Dorsolateral prefrontal cortex (tissue), 122 donors: ENCODE measurements at places on chromosomes 2 and 18.

GRCh38 chr2:223225266-223225665 is 173.3 kb downstream of the KCNE4 start:
- no peak for DNase-seq

DNA sequence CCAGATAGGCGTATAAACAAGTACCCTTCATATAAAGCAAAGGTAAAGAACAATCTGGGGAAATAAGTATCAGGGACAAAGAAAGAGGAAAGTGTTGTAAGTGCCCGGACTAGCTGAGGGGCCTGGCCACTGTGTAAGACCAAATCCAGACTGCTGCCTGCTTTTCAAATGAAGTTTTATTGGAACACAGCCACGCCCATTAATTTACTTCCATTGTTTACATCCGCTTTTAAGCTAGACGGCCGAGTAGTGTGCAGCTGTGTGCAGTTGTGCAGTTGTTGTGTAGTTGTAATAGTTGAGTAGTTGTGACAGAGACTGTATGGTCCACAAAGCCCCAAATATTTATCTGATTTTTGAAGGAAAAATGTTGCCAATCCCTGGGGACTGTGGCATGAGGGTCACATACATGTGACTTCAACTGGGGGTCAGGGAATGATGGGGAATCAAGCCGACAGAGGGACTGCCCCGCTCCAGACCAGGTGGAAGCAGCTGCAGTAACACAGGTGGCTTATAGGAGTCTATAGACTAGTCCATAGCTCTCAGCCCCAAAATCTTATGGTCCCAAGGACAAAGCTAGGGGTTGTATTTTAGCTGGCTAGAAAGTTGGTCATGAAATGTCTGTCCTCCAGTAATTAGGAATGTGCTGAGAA is 30.0 kb downstream of the FHL2 start:
- DNase-seq: no peak

GRCh38 chr2:202054679-202055078 is 18.4 kb upstream of the KIAA2012 start:
- no peak for DNase-seq

DNA sequence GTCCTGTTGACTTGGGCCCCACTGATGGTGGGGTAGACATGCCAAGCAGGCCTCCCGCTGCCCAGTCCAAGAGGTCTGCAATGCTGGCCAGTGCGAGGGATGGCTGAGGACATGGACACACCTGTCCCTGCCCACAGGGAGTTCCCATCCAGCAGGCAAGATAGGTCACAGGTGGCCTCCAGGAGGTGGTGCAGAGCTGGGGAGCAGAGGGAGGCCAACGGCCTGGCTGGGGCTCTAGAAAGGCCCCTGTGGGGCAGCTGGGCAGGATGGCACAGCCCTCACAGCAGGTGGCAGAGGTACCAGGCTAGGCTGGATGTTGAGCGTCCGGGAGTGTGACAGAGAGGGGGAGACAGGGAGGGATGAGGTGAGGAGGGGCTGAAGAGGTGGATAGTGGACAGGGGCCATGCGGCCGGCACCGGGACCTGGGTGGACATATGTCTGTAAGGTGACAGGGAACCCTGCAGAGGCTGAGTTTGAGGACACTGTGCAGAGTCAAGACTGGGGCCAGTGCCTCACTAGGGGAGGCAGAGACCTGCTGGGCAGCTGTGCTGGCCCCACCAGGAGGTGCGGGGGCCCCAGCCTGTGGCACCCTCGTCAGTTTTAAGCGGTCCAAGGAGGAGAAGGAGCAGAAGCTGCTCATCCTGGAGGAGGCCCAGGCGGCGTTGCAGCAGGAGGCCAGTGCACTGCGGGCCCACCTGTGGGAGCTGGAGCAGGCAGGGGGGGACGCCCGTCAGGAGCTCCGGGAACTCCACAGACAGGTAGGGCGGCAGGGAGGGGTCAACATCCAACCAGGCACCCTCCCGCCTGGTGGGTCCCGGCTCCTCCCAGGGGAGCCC is 34.3 kb upstream of the SNED1 start:
- DNase-seq: peak; percentile 0

DNA sequence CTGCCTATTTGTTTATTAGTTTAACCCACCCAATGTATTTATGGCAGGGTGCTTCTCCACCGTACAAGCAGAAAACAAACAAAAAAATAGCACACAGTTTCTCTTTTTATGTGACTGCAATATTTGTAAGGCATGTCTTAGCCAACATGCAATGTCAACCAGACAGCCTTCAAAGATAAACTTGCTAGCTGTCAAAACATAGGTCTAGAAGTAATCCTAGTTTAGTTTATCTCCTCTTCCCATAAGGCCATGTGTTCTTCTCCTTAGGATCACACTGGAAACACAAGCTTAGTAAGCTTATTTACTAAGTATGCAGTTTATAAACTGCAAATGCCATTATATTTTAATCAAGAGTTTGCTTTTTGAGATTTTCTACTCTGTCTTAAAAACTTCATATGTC is 75.6 kb downstream of the LDAH start:
- DNase-seq: no peak

- DNase-seq: no peak
Observed at GRCh38 chr2:212777020-212777491, 238.5 kb upstream of the ERBB4 start.

- no peak for DNase-seq
Observed at GRCh38 chr2:189858291-189858690, 74.0 kb downstream of the PMS1 start.

DNA sequence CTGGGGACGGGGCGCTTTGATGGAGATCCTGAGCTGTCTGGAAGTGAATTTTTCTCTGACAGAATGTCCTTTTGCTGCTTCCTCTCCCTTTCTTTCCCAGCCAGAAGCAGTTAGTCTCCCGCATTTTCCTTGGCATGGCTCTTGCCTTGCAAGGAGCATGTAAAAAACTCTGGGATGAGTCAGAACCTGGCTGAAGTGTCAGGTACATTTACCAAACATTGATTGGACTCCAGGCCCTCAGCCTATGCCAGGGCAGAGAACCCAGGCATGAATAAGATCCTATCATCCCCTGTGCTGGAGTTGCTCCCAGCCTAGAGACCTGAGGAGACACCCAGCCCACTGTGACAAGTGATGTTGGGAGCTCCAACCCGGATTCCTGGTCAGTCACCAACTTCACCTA is 21.6 kb downstream of the STON1 start:
- DNase-seq: no peak

DNA sequence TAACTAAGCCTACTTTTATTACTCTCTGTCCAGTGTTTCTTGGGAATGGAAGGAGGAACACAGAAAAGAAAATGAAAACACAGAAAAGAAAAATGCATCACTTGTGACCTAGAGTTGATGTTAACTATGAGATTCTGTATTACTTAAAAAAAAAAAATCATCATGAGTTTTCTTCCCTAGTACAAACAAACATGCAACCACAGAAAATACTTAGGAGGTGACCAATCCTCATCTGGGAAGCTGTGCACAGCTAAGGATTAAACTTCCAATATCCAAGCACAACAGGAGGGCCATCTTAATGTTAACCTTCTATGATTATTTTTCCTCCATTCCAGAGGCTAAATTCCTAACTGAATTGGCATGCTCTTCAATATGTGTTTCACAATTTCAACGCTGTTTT is 1140.4 kb downstream of the LRP1B start:
- DNase-seq: no peak

DNA sequence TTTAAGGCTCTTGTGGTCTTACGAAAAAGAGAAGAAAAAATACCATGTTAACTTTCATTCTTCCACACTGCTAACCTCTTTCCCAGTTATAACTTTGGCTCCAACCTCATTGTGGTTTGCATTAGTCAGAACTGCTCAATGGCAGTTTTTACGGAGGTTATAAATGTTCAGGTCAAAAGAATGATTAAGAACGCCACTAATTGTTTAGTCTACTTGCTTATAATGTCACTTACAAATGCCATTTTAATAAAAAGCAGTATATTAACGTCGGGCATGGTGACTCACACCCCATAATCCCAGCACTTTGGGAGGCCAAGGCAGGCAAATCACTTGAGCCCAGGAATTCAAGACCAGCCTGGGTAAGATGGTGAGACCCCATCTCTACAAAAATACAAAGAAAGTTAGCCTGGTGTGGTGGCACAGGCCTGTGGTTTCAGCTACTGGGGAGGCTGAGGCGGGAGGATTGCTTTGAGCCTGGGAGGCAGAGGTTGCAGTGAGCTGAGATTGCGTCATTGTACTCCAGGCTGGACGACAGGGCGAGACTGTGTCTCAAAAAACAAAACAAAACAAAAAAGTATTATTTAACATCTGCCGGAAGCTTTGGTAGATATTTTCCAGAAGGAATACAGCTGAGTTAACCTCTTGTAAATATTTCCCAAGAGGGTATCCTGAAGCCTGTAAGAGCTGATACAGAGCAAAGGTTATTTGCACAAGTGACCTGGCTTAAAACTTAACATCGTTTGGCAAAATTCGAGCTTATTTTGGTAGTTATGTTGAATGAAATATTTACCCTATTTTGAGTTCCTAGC is 5.1 kb downstream of the AGPS start:
- no peak for DNase-seq

DNA sequence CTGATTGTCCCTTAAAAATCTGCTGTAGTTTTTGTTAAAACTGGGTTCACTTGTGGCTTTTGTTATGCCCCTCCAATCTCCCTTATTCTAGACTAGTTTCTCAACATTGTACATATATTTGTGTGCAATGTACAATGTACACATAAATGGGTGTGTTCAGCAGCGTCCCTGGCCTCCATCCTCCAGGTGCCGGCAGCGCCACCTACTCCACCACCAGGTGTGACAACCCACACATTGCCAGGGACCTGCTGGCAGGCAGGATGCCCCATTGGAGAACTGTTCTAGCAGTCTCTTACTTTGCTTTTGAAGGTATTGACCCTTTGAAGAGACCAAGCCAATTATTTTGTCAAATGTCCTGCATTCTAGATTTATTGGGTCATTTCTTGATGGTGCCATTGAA is 75.4 kb downstream of the SH3RF3 start:
- DNase-seq: no peak

GRCh38 chr2:45069684-45070083 is 60.4 kb upstream of the SIX2 start:
- no peak for DNase-seq

DNA sequence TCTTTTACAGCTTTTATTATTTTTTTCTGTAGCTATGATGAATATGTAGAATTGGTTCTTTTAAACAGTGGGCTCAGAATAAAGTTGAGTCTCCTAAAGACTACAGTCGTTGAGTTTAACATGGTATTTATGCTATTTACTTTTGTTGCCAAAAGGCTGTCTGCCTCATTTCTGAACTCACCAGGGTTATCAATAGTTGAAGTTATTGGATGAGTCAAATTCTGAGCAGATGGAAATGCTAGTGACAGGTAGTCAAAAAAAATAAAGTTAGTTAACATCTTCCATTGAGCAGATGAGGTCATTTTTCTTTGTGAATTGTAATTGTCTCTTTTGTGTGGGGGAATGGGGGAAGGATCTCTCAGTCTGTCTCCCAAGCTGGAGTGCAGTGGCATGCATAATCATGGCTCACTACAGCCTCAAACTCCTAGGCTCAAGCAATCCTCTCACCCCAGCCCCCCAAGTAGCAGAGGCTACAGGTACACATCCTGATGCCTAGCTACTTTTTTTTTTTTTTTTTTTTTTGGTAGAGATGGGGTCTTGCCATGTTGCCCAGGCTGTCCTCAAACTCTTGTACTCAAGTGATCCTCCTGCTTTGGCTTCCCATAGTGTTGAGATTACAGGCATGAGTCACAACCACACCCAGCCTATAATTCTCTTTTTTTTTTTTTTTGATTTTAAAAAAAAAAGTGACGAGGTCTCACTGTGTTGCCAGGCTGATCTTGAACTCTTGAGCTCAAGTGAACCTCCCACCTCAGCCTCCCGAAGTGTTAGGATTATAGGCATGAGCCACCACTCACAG is 8.9 kb downstream of the PAPOLG start:
- DNase-seq: no peak

- no peak for DNase-seq
Observed at GRCh38 chr2:222835143-222835822, 25.6 kb upstream of the ACSL3 start.

GRCh38 chr2:73917696-73918207 is 8.9 kb upstream of the DGUOK start:
- DNase-seq: no peak

- DNase-seq: no peak
Observed at GRCh38 chr2:234083572-234084348, 33.3 kb downstream of the SPP2 start.

- no peak for DNase-seq
Observed at GRCh38 chr2:189613077-189613636, 32.6 kb upstream of the SLC40A1 start.

- DNase-seq: no peak
Observed at GRCh38 chr18:58402247-58402646, 226.6 kb downstream of the ALPK2 start.

- no peak for DNase-seq
Observed at GRCh38 chr2:114368705-114369104, 73.7 kb upstream of the DPP10 start.

- DNase-seq: no peak
Observed at GRCh38 chr18:59748628-59749360, 51.6 kb upstream of the CCBE1 start.

DNA sequence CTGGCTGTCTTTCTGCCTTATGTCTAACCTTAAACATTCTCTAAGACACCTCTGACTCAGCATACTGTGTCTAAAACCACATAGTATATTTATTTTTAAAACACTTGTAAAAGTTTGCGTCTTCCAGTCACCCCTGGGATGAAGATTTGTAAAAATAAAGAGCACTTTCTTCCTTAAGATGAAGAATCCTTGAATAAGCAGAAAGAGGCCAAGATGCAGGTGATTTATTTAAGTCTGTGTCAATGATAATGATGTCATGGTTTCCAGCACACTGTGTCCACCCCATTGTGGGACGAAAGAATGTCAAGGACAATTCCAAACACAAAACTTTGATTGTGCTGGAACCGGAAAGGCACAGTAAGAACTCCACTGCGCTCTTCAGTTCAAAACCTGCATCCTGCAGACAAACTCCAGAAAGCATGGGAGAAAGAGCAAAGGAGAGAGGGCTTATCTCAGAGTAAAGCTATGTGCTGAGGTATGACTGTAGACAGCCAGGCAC is 92.9 kb downstream of the ZEB2 start:
- no peak for DNase-seq

- DNase-seq: no peak
Observed at GRCh38 chr2:233165895-233166661, 85.4 kb upstream of the ATG16L1 start.

GRCh38 chr18:31197676-31198075 is 35.0 kb upstream of the DSC1 start:
- no peak for DNase-seq

GRCh38 chr2:153478289-153479261 is at the start of gene RPRM:
Gene RPRM (minus strand): TSS chr2:153478762. CDS start chr2:153478565, 197 bp downstream.
- DNase-seq: peak; percentile 46

GRCh38 chr2:195934484-195934883 is 134.2 kb downstream of the DNAH7 start:
- DNase-seq: no peak

DNA sequence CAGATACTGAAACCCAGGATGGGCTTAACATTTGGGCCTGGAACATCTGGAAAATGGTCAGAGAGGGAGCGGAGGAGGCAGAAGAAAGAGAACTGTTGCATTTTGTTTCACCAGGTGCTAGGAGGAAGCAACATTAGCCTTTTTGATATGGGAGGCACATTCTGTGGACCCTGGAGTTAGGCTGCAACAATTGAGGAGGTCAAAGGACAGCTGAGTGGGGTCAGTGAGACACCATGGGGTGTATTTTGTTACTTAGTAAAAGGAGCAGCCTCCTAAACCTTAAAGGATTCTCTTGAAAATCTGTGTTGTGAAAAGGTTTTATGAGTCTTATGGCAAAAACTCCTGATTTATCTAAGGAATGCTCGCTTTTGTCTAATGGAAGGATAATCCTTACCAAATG is 124.9 kb downstream of the GREB1L start:
- DNase-seq: no peak

GRCh38 chr2:168584911-168585310 is 128.8 kb downstream of the CERS6 start:
- DNase-seq: no peak

- no peak for DNase-seq
Observed at GRCh38 chr18:54950221-54950620, 9.0 kb downstream of the CCDC68 start.
